BE2C (cell line): ENCODE measurements at places on chromosomes 13 and 19.

DNA sequence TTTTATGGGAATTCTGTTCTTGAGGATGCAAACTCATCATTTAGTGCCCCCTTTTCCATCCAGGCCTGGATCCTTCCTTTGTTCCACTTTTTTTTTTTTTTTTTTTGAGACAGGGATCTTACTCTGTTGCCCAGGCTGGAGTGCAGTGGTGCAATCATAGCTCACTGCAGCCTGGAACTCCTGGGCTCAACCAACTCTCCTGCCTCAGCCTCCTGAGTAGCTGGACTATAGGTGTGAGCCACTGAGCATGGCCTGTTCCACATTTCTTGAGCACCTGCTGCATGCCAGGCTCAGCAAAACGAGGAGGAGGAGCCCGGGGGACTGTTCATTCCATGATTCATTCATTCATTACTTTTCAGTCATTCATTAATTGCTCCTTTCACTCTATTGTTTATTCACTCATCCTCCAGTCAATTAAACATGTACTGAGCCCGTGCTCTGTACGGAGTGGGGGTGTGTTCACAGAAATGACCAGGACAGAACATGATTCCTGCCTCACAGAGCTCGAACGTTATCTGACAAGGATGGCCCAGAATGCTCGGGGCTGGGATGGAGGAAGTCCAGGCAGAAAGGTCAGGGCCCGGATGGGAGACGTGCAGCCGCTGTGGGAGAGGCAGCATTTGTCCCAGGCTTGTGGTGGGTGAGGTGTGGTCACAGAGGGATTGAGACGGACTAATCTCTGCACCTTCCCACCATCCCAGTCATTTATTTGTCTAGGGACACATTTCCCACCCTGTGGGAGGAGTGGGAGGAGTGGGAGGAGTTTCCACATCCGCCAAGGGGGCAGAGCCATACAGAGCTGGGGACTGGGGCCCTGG lies 51.2 kb upstream of the SHKBP1 start:
- DNase-seq: no peak

DNA sequence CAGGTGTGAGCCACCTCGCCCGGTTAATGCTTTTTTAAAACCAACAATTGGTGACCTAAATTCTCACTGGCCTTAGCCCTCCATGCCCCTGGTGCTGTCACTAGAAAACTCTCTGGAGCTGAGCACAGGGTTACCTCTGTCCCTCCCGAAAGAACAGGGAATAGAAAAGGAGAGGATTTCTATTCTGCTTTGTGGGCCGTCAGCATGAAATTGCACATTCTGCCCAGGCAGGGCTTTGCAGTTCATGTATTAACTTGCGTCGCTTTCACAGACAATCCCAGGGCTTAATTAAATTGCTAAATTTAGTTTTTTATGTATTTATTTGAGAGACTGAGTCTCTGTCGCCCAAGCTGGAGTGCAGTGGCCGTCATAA lies 583 bp upstream of the ZNF480 start:
- DNase-seq: no peak

GRCh38 chr13:109760402-109760801 lies 26.0 kb downstream of the IRS2 start:
- DNase-seq: no peak

GRCh38 chr19:16715611-16716010 lies 4.0 kb upstream of the NWD1 start:
- DNase-seq: no peak

- no peak for DNase-seq
Observed at GRCh38 chr19:46993622-46994021, 26.0 kb upstream of the NPAS1 start.

DNA sequence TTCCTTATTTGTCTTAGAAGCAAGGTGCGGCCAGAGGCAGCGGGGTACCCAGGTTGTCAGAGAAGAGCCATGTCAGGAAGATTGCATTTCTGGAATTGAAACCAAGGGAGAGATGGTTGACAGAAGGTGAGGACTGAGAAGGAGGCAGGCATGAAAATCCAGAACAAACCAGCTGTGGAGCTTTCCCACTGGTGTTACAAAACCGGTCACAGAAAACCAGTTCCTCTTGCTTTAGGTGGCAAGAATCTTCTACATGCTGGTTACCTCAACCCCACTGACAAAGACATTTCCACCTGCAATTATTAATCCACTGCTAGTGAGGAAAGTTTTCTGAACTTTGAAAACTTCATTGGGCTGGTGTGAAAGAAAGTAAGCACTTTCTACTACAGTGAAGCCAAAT lies 64.0 kb upstream of the MED4 start:
- no peak for DNase-seq

DNA sequence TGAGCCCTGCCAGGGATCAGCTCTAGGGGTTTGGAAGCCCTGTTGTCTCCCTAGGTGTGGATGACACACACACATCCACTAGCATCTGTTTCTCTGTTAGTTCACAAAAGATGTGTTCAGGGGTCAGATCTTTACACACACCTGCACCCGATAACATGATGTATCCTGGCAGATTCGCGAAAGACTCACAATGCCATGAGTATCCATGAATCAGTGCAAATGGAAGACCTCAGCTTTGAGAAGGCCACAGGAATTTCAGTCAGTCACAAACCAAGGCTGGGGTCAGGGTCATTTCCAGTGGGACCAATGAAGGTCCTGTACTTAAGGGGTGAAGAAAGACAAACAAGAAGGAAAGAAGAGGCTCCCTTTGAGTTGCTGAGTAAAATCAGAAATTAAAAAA lies 898.2 kb downstream of the UQCRFS1 start:
- no peak for DNase-seq
